ENCODE measurements at places on chromosomes 7 and 10.

GRCh38 chr7:120554960-120555571, 282.1 kb downstream of the KCND2 start:
- DNase-seq = peak; percentile 54

DNA sequence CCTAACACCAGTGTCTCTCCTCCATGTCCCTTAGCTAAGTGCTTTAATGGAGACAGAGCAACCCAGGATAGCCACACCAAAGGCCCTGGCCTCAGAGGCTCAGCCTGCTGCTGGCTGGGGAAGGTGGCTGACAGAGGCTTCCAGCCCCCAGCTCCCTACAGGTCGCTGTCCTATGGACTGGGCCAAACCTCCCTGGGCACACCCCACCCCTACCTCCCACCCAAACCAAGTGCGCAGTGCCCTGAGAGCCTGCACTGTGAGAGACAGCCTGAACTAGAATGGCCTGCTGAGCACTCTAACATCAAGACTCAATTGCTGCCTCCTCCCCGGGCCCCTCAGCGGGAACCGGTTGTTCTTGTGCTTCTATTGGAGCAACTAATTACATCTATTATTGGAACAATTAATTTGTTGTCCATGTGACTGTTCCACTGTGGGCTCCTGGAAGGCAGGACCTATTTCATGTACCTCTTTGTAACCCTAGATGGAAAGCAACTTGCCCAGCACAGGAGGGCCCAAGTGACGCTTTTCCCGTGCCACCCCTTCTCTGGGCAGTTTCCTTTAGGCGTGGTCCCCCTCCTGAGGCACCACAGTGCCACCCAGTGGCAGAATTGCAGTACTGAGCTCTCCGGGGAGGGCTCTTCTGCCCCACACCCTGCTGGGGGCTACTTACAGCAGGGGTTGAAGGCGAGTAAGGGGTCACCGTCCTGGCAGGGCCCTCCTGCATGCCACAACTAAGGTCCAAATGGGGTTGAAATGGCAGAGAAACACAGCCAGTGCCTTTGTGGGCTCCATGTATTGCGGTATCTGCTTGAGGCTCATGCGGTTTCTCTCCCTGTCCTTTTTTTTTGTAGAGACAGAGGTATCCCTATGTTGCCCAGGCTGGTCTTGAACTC, 63.7 kb upstream of the WAPL start:
- DNase-seq = peak; percentile 65

DNA sequence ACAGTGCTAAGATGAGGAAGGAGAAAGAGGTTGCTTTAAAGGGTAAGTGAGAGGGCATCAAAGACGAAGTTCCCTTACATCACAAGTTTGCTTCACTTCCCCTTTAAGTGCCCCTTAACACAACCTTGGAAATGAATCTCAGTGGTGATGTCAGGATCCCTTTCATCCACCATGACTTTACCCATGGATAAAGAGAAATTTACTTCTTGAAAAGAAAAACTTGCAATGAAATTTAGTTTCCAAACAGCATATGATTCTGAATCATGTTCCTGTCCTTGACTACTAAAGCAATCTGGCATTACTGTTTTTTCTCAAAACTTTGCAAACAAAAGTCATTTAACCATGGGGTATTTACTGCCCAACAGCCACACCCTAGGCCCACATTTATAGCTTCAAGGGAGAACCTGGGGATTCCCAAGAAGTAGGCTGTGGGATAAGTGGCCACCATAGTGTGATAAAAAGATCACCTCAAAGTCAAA, 135.9 kb downstream of the ITGB8 start:
- DNase-seq = no peak

GRCh38 chr7:106329971-106330733, 45.4 kb upstream of the NAMPT start:
- DNase-seq = peak; percentile 82

DNA sequence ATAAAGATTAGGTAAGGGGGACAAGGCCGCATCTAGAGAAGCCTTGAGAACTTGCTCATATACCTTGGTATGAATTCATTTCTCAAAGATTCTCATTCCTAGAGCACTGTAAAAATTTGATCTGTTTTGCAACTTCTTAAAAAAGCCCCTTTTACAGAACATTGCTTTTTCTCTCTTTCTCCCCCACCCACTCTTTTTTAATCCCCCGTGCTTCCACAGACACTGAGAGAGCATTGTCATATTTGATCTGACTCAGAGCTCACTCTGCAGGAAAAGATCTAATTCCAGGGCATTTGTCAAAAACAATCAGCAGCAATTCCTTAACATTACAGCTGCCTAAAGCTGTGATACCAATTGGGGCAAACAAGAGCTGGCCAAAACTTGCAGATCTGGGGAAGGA, 92.0 kb downstream of the ARHGAP22 start:
- no peak for DNase-seq

GRCh38 chr10:82477776-82478175, 602.8 kb downstream of the NRG3 start:
- no peak for DNase-seq

GRCh38 chr10:26488344-26488743, 50.2 kb downstream of the APBB1IP start:
- peak; percentile 57 for DNase-seq

DNA sequence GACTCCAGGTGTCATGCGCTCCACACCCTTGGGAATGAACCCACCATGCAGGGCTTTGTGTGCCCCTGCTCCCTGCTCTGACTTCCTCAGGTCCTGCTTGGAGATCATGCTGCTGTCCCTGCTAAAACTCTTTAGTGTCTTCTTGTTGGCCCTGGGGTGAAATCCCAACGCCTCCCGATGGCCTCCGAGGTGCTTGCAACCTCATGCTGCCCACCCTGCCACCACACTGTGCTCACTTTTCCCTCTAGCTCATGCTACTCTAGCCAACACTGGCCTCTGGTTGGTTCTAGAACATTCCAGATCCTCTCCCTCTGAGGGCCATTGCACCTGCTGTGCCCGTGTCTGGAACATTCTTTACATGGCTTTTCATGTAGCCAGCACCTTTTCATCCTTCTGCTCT, 227.7 kb downstream of the ADAM12 start:
- no peak for DNase-seq

DNA sequence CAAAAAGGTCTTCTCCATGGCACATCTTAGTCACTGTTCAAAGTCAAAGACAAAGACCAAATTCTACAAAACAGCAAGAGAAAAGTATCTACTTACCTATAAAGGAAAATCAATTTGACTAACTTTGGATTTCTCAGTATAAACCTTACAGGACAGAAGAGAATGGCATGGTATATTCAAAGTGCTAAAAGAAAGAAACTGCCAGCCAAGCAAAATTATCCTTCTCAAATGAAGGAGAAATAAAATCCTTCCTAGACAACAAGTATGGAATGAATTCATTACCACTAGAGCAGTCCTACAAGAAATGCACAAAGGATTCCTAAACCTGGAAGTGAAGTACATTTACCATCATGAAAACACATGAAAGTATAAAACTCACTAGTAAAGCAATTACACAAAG, 235.5 kb downstream of the STK31 start:
- DNase-seq = no peak

DNA sequence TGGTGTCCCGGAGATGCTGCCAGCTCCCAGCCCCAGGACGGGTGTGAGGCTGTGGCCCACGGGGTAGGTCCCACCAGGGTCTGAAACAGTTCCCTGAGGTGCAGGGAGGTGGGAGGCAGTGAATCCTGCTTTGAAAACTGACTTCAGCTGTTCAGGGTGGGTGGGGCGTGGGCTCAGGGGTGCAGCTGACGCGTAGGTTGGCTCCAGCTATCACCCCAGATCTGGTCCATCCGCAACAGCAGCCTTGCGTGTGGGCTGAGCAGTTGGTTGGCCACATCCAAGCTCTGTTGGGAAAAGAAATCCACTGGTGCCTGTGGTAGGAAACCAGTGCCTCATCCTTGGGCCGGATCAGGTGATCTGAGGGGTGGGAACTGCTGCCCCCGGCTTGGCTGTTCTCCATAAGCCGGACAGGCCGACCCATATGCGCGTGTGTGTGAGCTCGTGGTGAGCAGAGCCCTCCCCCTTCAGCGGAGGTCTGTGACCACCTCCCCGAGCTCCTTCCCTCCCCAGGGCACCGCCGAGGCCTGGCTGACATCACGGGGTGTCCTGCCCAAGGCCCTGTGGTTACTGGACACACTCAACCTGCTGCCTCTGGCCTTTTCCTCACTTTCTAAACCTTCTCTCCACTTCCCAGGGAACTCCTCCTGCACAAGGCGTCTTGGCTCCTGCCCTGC, 15.4 kb upstream of the FAM20C start:
- DNase-seq = no peak

DNA sequence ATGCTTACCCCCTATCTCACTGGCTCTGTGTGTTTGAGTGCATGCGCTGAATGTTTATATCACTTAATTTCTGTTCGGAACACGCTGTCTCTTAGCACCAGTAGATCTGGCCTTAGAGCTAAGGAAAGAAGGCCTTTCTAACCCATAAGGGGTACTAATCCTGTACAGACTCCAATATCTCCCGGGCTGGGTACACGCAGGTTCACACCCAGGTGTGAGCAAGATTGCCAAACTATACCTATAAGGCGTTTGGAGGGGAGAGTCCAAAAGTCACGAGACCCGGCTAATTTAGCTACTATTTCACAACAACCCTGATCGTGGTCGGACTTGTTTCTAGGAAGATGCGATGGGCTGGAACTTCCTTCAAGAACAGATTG, 727 bp upstream of the PDSS1 start:
- DNase-seq = no peak

All from fibroblast of skin of right biceps (primary cell).